ENCODE measurements at places on chromosomes 1 and 21.

GRCh38 chr1:178688244-178688643 is 36.8 kb upstream of the RALGPS2 start:
- DNase-seq = no peak

DNA sequence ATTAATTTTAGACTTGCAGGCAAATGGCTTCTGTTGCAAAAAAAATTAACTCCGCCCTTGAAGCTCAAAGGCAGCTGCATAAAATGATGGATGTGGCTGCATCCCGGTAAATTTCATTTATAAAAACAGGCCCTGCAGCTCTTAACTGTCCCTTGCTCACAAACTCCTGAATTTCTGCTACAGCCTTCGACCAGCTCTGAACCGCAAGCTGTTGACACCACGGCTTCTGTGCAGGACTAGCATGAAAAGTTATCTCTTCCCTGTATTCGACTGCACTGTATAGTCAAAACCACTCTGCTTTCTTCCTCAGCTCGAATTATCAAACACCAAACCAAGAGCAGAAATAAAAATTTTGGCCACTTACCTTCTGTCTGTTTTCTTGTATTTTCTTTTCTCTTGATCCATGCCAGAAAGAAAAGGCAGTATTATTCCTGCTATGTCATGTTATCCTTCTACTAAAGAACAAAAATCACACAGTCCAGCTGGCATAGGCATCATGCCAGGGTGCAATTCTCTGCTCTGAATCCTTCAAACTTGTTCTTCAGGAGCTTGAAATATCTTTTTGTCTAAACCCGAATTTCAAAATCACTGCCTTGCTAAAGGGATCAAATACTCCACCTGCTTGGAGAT is 195.5 kb upstream of the NCAM2 start:
- no peak for DNase-seq

DNA sequence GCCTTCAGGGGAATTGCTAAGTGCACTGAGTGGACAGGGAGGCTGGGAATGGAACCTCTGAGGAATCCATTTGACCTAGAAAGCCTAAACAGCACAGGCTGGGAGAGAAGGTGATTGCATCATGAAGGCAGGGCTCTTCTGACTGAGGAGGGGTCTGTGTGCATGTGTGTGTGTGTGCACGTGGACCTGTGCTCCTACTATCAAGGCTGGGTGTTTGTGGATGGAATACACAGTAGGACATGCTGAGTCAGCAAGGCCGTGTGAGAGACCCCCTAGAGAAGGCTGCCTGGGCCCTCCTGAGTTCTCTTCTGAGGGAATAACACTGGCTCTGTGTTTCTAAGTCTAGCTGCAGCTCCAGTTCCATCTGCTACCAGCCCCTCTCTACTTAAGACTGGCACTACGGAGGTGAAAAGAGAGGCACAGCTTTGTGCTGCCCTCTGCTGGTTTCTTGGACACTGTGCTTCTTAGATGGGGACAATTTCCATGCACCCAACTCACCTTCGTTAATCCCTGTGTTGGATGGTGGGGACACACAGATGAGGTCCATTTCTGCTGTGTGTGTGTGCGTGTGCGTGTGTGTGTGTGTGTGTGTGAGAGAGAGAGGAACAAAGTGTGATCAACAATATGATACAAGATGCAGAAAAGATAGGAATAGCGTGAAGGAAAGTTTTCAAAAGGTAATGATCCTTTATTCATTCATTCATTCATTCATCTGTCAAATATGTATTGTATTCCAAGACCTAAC is 6.2 kb upstream of the EFCAB14 start:
- peak; percentile 81 for DNase-seq

- peak; percentile 31 for DNase-seq
Observed at GRCh38 chr1:65209005-65209885, 61.2 kb downstream of the AK4 start.

- DNase-seq = no peak
Observed at GRCh38 chr1:226476648-226477319, 68.9 kb upstream of the PARP1 start.

DNA sequence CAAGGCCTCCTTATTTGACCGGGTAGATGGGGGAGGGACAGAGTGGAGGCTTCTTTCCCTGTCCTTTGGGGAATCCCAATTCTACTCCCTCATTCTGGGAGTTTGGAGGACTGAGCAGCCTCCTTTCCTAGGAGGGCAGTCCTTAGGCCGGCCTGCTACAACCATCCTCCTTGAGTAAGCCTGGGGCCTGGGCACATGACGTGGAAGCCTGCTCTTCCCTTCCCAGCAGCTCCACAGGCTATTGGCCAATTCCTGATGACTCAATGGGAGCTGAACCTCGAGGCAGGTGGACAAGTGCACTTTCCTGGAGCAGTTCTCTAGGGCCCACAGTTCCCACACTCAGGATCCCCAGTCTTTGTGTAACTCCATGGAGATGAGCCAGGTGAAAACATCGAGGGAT is 3.1 kb downstream of the KCNA10 start:
- DNase-seq = no peak

DNA sequence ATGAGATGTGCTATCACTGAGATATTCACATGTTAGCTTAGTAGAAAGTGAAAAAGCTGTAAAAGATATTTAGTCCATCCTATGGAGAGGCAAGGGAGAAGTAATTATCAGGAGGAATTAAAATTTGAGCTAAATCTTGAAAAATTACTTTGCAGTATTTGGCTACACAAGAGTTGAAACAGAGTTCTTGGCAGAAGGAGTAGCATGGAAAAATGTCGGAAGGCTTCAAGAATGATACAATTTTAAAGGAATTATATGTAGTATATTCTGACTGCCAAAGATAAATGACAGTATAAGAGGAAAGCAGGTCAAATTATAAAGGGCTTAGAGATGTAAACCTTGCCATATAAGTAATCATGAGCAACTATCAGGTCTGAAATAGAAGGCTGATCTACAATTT is 518.9 kb downstream of the BRINP3 start:
- DNase-seq = no peak

DNA sequence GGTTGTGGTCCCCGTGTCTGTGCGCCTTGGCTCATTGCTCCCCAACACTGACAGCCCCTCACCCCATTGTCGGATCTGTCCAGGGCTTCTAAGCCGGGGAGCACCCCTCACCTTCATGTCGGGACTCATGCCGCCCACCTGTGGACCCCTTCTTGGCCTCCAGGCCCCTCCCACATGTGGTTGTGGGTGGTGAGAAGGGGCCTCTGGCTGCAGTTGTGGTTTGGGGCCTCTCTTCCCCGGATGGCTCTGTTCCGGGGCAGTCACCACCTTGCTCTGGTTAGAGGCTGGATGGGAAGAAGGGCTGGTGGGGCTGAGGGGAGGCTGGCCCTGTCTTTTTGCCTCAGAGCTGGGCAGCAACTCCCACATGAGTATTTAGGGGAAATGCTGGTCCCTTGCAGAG is 158.6 kb upstream of the C1orf174 start:
- no peak for DNase-seq

DNA sequence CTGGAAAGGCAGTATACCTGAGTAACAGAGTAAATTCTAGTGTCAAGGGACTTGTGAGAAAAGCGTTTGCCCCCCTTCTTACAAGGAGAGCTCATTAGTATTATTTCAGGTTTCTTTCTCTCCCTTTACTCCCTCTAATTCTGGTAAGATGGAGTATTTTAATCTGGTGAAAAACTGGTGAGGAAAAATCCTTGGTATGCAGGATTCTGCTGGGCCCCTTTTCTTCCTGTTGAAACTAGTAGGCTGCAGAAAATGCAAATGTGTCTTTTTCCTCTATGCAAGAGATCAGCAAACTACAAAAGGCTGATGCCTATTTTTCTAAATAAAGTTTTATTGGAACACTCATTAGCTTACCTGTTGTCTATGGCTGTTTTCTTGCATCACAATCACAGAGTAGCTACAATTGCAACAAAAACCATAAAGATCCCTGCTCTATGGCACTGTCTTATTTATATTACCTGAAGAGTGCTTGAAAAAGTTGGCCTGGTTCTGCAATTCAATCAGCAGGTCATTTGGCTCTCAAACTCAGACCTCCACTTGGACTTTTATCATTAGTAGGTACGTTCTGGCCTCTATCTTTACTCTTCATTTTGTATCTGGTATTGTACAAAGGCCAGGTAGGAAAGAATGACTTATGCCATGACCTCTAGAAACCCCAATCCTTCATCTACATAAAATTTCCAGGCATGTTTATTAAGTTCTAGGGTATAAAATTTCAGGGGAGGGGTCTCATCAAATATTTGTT is 109.6 kb downstream of the AKT3 start:
- no peak for DNase-seq

DNA sequence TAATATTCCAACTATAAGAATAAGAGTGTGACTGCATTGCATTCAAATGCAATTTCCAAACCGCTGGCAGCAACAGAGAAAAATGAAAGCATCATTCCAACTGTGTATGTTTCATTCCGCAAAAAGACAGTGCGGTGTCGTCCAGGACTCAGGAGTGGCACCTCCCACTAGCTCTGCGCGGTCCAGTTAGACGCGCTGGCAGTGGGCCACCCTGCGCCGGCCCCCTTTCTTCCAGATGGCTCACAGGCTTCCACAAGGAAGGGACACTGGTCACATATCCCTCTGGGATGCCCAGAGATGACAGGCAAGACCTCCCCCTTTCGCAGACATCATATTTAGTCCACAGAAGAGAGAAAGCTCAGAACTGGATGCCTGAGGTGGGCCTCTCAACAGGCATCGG is 11.9 kb downstream of the WRAP73 start:
- no peak for DNase-seq

DNA sequence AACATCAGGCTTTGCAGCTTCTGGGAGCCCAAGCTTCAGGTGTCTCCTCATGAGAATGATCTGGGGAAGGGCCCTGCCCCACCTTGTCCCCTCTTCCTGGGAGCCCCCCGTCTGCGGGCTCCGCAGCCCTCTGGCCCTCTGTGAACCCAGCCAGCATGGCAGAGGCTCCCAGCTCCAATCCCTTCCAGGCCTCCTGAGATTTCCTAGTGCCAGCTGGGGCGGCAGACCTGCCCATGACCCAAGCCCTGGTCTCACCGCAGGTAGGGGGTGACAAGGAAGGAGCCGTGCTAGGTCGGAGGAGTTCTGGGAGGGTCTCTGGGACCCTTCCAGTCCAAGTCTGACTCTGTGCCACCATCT is 7.7 kb downstream of the PLEKHG5 start:
- DNase-seq = no peak

- no peak for DNase-seq
Observed at GRCh38 chr1:56322211-56322610, 257.2 kb downstream of the PLPP3 start.

GRCh38 chr1:162349635-162350330 is 26.9 kb downstream of the SPATA46 start:
- DNase-seq = peak; percentile 26

DNA sequence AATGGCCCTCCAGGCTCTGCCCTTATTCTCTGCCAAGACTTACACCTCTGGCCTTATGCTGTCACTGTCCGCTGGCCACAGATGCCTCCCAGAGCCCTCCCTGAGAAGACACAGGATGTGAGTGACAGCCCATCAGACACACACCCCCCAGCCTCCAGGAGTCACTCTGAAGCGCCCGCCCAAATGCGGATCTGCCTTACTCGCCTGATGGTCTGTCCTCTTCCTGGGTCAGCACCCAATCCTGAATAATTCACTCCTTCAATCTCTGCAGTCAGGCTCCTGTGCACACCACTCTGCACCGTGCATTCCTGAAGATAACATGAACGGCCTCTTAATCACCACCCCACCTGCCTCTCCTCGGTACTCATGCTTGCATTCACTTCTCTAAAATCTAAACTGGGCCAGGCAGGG is 14.7 kb downstream of the CLSTN1 start:
- DNase-seq = no peak

DNA sequence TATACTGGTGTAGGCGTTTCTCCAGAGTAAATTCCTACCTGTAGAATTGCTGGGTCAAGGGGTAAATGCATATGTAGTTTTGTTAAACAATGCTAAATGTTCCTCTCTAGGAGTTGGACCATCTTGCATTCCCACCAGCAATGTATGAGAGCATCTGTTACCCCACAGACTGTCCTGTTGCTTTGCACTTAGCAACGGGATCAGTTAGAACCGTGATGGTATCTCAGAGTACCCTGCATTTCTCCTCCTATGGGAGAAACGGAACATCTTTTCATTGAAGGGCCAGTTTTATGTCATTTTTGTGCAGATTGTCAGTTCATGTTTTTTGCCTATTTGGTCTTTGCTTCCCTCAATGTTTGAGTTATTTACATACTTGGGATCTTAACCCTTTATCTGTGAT is 18.0 kb upstream of the RIPPLY3 start:
- no peak for DNase-seq

GRCh38 chr1:228346731-228347130 is 59.9 kb downstream of the TRIM11 start:
- no peak for DNase-seq

GRCh38 chr1:112673592-112674439 is 643 bp upstream of the MOV10 start:
- DNase-seq = peak; percentile 38

GRCh38 chr1:227356620-227357146 is 38.4 kb upstream of the CDC42BPA start:
- no peak for DNase-seq

DNA sequence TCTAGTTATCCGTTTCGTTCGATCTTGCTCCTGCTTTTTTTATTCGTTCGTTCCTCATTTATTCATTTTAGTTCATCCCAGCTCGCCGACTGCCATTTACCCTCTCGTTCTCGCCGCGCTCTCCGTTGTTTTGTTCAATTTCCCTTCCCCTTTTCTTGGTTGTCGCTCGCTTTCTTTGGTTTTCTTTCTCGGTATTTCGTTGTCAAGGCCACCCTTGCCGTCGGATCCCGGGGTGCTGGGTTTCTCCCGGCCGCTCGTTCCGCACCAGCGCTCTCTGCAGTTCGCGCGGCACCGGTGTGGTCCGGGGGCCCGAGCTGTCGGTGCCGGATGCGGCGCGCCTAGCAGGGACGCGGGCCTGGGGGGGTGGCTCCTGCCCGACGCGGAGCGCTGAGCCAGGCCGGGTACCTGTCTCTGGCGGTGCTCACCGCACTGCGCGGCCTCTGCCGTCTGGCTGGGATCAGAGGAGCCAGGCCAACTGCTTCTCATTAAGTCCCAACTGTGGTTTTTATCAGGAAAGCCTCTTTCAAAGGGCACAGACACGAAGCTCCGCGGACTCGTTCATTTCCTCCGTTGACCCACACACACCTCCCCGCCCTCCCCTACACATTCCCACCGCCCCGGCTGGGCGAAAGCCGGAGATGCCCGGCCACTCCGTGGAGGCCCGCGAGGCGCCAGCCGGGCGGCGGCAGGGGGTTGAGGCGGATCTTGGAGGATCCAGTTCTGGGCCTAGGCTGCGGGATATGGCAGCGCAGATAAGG is 1.6 kb downstream of the ALX3 start:
- DNase-seq = no peak

GRCh38 chr1:45297666-45298356 is 28.9 kb upstream of the HPDL start:
- no peak for DNase-seq

Measured in astrocyte of the cerebellum (primary cell).